ENCODE measurements at places on chromosomes 11 and 22.

- DNase-seq, result peak; percentile 82
Measured at GRCh38 chr22:50342651-50343540, at the start of gene PPP6R2. Gene PPP6R2 (plus strand): TSS chr22:50343327. CDS start chr22:50393909, 50,582 bp downstream.

DNA sequence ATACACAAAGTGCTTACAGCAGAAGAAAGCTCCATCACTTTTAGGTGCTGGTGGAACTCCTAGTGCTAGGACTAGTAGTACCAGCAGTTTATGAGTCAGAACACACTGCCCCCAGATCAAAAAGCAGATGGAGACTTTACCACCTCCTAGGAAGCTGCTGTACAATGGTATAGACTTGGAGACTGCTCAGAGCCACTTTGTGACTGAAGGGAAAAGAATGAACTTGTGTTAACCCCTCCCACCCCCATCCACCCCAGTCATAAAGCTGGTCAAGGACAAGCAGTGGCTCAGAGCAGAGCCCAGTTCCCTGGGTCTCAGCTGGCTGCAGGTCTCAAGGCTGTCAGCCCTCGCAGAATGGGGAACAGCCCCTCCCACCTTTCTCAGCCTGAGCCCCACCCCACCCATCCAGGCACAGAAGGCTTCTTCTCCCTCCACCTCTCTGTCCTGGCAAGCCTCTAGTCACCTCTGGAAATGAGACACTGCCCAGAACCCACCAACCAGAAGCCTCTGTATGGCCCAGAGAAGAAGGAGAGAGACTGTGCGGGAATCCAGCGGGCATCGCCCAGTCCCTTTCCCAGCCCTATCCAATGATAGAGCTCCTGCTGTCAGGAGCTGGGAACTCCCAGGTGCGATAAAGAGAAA, 23.8 kb downstream of the PACSIN2 start:
- DNase-seq, result no peak

DNA sequence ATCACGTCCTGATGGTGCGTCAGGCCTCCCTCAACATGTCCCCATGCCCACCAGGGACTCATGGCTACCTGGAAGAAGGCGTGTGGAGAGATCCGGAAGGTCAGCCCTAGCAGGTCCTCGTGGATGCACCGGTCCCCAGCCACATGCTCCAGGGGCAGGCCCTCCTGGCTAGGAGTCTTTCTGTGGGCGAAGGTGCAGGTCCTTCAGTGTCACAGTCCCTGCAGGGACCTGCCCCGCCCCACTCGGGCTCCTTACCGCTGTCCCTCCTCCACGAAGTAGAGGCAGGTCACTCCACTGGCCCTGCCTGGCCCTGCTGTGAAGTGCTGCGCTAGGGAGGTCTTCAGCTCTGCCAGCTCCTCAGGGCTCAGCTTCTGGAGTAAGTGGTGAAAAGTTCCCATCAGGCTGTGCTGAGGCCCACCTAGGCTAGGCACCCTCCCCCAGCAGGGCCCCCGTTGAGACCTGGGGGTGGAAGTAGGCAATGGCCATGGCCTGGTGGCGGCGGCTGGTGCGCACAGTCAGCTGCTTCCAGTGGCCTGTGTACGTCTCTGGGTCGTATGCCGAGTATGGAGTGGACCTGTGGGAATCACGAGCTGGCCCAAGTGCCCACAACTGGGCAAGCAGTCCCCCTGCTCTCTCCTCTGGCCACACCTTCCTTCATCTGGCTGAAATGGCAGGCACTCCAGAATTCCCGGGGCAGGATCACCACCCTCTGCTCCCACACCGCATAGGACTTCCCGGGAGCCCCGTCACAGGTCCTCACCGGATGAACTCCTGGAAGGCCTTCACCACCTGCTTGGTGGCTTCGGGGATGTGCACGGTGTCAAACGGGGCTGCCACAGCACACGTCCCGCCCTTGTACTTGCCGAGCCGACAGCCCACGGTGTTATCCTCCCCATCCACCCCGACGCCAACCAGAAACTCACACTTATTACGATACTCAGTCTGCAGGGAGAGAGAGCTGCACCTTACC, 1.1 kb upstream of the RANBP1 start:
- DNase-seq, result no peak

- DNase-seq, result no peak
Measured at GRCh38 chr11:67300756-67301312, 2.5 kb upstream of the SSH3 start.

DNA sequence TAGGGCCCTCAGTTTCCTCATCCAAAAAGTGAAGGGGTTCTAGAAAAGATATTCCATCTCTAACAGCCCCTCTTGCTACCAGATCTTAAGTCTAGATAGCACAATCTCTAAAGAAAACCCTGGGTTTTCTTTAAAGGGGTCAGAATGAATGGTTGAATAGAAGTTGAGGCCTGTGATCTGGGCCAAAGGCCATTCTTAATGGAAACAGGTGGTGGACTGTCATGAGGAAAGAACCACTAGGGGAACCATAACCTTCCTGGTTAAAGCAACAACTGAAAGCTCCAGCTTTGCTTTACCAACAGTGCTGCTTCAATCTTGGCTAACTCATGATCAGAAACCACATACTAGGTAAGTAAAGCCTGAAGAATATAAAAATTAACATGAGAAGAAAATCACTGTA, 1.8 kb downstream of the CELF1 start:
- DNase-seq, result no peak

- DNase-seq, result no peak
Measured at GRCh38 chr22:32880893-32881596, 79.5 kb downstream of the TIMP3 start.

DNA sequence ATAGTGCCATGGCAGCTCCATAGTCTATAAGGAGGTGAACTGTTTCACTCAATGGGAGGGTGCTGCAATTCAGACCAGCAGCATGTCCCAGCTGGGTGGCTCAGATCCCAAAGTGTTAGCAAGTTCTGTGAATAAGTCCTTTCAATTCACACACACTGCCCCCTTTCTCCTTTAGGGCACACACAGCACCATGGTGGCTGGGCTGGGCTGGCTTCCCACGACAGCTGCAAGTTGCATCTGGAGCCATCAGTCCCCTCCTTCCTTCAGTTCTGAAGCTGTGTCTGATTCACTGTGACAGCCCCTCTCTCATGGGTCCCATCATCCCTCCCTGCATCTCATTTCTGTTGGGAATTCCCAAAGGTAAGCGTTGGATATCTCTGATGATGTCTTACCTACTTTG, 324.1 kb upstream of the NCAM1 start:
- no peak for DNase-seq

GRCh38 chr11:62999649-63000048, 14.9 kb upstream of the SLC22A6 start:
- no peak for DNase-seq

DNA sequence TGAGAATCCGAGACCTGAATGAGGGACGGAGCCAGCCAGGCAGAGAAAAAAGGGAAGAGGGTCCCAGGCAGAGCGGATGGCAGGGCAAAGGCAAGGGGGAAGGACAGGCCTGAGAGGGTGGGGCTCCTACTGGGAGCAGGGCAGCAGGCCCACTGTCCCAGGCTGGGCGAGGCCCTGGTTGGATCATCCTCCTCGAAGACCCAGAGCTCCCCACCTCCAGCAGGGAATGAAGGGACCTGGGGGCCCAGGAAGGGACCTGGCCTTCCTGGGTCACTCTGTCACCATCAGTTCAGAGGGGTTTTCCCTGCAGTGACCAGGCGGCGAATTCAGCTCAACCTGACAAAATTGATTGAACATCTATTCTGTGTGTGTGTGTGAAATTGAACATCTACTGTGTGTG, 4.0 kb downstream of the CD5 start:
- no peak for DNase-seq

GRCh38 chr11:64788321-64789215, 10.2 kb upstream of the SF1 start:
- no peak for DNase-seq

DNA sequence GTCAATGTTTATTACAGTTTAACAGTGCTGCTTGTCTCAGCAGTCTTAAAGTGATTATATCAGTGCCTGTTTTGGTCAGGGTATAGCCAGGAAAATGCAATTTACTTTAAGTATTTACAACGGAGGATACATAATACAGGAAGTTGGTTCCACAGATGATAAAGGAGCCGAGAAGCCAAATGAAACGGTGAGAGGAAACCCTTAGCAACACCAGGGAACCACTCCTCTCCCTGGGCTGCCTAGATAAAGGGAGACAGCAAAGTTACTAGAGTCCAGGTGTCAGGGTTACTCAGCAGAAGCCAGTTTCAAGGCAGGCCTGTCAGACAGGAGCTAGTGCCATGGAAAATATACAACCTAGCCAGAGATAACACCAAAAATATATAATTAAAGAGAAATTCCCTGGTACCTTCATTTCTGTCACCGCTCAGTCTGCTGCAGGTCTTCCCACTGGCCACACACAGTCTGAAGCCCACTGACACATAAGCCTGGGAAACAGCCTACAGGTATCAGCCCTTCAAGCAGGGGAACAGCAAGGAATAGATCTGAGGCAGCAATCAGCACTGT, 55.5 kb downstream of the FAM76B start:
- DNase-seq, result no peak

DNA sequence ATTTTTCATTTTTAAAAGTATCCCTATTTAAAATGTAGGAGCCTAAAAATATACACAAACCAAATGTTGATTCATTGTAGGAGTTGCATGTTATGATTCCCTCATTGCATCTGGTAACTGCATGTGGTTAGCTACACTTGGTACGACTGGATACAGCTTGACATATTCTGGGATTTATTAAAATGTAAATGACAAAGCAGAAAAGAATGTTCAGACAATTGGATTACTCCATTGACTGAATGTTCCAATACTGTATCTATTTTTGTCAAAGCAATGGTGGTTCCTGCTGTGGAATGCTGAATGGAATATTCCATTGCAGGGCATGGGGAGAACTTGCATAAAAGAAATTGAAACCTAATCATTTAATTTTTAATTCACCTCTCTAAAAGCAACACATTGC, 30.8 kb downstream of the BLID start:
- DNase-seq, result no peak

DNA sequence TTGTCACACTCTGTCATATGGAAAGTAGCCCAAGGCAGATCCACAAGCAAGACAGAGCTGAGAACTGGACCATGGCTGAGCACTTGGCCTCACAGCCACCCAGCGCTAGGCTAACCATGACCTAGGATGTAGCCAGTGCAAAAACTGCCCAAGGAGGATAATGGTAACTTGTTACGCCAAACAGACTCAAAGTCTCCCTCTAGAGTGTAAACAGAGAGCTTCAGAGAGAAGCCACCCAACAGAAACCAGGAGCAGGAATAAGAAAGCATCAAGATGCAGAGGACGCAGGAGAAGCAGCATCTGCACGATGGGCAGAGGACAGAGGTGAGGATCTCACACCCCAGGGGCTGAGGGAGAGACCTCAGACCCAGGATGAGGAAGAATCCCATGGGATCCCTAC, 97.9 kb downstream of the RCN1 start:
- DNase-seq, result no peak

DNA sequence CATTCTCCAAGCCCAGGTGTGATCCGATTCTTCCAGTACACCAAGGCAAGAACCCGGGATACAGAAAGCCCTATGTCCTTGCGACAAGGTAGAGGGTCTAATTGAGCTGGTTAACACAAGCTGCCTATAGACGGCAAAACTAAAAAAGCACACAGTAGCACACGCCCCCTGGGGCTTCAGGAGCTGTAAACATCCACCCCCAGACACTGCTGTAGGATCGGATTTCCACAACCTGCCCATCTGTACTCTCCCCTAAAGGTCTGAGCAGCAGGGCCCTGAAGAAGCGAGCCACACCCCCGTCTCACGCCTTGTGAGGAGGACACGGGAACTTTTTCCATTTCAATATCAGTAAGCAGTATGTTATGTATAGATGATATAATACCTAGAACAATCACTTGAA, 624.7 kb downstream of the BUD13 start:
- DNase-seq, result no peak

- DNase-seq, result no peak
Measured at GRCh38 chr11:66109294-66109693, 39.2 kb downstream of the PACS1 start.

GRCh38 chr11:32586576-32587190, 3.1 kb downstream of the EIF3M start:
- DNase-seq, result no peak

- no peak for DNase-seq
Measured at GRCh38 chr11:76455931-76456330, 11.1 kb downstream of the EMSY start.

- peak; percentile 15 for DNase-seq
Measured at GRCh38 chr11:33329705-33330329, 72.6 kb downstream of the HIPK3 start.

GRCh38 chr11:46728659-46729040, 9.6 kb downstream of the F2 start:
- no peak for DNase-seq

DNA sequence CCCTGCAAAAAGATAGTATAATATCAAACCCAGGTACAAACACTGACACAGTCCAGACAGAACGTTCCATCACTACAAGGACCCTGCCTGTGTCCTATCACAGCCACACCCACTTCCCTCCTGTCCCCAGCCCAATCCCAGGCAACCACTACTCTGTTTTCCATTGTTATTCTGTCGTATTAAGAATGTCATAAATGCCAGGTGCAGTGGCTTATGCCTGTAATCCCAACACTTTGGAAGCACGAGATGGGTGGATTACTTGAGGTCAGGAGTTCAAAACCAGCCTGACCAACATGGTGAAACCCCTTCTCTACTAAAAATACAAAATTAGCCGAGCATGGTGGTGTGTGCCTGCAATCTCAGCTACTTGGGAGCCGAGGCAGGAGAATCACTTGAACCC, 89.0 kb downstream of the TRMU start:
- DNase-seq, result no peak

- no peak for DNase-seq
Measured at GRCh38 chr11:113623114-113623513, 83.0 kb downstream of the TMPRSS5 start.

DNA sequence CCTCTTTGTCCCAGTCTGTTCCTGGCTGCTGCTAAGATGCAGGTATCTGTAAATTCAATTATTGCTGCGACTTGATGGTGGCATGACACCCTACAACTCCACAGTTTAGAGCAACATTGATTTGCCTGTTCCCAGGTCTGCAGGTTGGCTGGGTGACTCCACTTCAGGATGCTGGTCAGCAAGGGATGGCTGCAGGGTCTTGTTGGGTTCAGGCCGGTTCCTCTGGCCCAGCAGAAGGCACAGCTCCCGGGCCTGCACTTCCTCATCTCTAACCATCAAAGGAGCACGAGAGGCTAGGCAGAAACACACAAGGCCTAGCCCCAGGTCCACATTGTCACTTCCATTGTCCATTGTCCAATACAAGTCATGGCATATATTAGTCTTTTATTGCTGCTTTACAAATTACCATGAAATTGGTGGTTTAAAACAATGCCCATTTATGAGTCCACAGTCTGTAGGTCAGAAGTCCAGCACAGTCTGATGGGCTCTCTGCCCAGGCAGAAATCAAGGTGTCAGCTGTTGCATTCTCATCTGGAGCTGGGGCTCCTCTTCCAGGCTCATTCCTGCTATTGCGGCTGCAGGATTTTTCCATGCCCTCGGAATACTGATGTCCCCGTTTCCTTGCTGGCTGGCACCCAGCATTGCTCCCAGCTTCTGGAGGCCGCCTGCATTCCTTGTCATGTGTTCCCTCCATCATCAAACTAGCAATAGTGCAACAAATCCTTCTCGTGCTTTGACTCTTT, 96.6 kb upstream of the LMO1 start:
- no peak for DNase-seq

GRCh38 chr11:59273373-59273841, 60.7 kb upstream of the MPEG1 start:
- DNase-seq, result no peak

All from T follicular helper cell (primary cell).